ENCODE measurements at places on chromosomes 1 and 21.

GRCh38 chr1:183611021-183611420 lies 20.8 kb upstream of the NCF2 start:
- no peak for DNase-seq

GRCh38 chr1:242523719-242524570 lies 552 bp downstream of the PLD5 start:
- DNase-seq: no peak

- no peak for DNase-seq
Observed at GRCh38 chr21:44952929-44953627, 13.2 kb downstream of the SLX9 start.

- no peak for DNase-seq
Observed at GRCh38 chr21:45022736-45023135, 51.6 kb upstream of the ADARB1 start.

- DNase-seq: no peak
Observed at GRCh38 chr1:54302951-54303843, 103.0 kb downstream of the SSBP3 start.

DNA sequence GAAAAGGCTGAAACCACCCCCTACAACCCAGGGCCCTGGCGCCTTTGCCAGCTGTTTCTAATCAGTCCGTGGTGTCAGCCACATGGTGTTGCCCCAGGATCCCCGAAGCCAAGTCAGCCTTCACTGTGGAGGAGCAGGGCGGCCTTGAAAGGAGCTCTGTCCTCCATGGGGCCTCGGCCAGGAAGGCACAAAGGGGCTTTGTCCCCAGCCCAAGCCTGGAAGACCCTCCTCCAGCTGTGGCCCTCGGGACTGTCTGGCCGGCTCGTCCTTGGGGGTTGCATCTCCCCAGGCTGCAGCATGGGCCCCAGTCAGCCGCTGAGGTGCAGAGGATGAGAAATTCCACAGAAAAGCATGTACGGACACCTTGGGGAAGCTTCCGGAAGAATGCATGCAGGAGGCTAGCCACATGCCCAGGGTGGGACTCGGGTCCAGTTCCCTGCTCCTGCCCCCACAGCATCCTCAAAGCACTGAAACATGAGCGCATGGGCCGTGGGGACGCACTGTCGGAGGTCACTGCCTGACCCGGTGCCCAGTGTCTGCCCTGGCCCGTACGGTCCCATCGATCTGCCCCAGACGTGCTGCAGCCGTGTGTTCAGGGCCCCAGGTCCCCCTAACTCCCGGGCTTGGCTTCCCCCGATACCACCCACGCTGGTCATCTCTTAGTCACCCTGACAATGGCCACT lies 38.6 kb upstream of the POFUT2 start:
- no peak for DNase-seq

- no peak for DNase-seq
Observed at GRCh38 chr1:175887981-175888428, 144.6 kb upstream of the TNR start.

GRCh38 chr21:25626757-25627156 lies 12.3 kb upstream of the JAM2 start:
- no peak for DNase-seq
